ENCODE measurements at places on chromosomes 4 and X.
A peak's percentile ranks its signal among the peaks of the same experiment; 100 is the strongest.

DNA sequence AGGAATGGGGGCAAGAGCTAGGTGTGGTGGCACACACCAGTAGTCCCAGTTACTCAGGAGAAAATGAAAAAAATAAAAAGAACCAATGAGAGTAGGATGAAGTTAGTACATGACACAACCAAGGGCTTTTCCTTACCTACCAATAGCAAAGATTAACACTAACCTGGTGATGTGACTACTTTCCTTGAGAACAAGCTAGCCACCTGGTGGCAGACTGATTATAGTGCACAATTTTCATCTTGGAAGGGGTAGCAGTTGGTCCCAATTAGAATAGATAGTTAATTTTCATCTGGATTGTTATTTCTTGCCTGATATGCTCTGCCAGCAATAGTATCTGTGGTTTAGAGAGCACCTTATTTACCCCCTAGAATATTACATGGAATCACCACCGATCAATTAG lies 1216.8 kb upstream of the PABPC4L start:
- no peaks in the 10 kb centered on the region for H3K4me1 ChIP-seq
- no peaks in the 10 kb centered on the region for H3K36me3 ChIP-seq
- no peak overlapping the region for H3K4me3 ChIP-seq
- H3K27ac ChIP-seq: no peak overlapping the region

DNA sequence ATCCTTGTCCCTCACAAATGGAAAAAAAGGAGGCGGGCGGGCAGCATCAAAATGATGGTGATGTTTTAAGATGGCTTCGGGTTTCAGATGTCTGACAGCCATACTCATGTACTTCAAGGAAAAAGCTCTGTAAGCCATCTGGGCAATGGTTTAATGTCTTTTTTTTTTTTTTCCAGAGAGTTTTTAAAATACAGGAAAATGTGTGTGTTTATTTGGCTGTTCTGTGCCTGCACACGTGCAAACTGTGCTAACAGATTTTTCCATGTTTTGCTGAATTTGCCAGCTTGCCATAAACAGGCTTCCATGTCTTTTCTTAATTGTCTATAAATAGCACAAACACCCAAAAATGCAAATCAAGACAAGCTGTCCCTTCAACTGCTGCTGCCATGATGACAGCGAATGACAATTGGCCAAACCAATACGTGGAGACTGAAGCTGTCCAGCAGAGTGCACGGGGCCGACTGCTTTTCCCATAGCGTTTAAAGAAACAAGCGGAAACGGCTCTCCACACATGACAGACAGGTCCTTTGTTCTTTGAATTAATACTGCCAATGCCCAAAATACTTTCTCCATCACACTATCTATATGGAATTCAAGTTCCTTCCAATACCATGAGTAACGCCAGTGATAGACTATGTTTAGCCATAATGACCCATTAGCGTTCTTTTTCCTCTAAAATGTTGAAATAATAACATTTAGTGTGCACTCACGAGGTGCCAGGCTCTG lies 35.7 kb downstream of the AFAP1 start:
- no peaks in the 10 kb centered on the region for H3K36me3 ChIP-seq
- H3K4me3 ChIP-seq: no peak overlapping the region
- DNase-seq: no peak
- peaks cover 33% of the 10 kb centered on the region for H3K4me1 ChIP-seq
- H3K27ac ChIP-seq: peak overlapping the region; percentile 36

GRCh38 chr4:16045687-16046086 lies 38.1 kb downstream of the PROM1 start:
- DNase-seq: no peak
- no peak overlapping the region for H3K27ac ChIP-seq
- peaks cover 7% of the 10 kb centered on the region for H3K27me3 ChIP-seq
- H3K36me3 ChIP-seq: no peaks in the 10 kb centered on the region

DNA sequence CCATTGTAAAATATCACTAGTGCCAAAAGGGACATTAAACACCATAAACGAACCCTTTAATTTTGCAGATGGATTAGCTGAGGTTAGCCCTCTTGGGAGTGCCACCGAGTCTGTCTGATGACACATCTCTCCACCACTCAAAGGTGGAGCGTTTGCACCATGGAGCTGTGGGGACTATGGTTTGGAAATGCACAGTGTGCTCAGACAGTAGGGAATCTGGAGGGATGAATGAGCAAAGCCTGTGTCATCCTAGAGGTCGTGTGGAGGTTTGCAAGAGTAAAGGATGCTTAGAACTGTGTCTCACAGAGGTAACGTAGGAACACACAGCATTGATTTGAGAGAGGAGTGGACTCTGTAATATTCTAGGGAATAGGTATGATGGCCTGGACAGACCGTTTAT lies 93.7 kb downstream of the CLNK start:
- no peaks in the 10 kb centered on the region for H3K27me3 ChIP-seq
- no peak overlapping the region for H3K4me3 ChIP-seq
- no peaks in the 10 kb centered on the region for H3K36me3 ChIP-seq
- H3K27ac ChIP-seq: no peak overlapping the region
- peaks cover 5% of the 10 kb centered on the region for H3K4me1 ChIP-seq

DNA sequence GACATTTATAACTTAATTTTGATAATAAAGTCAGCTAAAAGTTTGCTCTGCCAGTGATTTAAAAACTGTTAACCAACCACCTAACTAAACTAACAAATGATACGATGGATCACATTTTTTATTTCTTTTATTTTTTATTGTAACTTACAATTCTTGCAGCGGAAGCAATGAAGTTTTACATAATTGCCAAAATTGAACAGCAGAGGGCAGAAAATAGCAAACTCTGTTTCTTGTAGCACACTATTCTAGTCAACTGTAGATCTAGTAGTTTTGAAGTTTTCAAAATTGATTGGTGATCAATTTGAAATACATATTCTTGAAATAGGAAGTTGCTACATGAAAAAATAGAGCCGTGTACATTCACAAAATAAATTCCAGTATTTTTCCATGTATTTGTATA lies 2.8 kb upstream of the GRIA2 start:
- peaks cover 38% of the 10 kb centered on the region for H3K27me3 ChIP-seq
- H3K27ac ChIP-seq: no peak overlapping the region
- no peak for DNase-seq

- H3K4me3 ChIP-seq: no peak overlapping the region
- H3K4me1 ChIP-seq: no peaks in the 10 kb centered on the region
- H3K36me3 ChIP-seq: no peaks in the 10 kb centered on the region
- H3K27ac ChIP-seq: no peak overlapping the region
- no peaks in the 10 kb centered on the region for H3K27me3 ChIP-seq
Measured at GRCh38 chrX:130997314-130997713, 60.8 kb upstream of the ARHGAP36 start.

GRCh38 chr4:18566970-18567799 lies 545.6 kb upstream of the LCORL start:
- H3K4me3 ChIP-seq: no peak overlapping the region
- H3K36me3 ChIP-seq: no peaks in the 10 kb centered on the region
- no peak overlapping the region for H3K27ac ChIP-seq
- no peaks in the 10 kb centered on the region for H3K27me3 ChIP-seq
- H3K4me1 ChIP-seq: no peaks in the 10 kb centered on the region

DNA sequence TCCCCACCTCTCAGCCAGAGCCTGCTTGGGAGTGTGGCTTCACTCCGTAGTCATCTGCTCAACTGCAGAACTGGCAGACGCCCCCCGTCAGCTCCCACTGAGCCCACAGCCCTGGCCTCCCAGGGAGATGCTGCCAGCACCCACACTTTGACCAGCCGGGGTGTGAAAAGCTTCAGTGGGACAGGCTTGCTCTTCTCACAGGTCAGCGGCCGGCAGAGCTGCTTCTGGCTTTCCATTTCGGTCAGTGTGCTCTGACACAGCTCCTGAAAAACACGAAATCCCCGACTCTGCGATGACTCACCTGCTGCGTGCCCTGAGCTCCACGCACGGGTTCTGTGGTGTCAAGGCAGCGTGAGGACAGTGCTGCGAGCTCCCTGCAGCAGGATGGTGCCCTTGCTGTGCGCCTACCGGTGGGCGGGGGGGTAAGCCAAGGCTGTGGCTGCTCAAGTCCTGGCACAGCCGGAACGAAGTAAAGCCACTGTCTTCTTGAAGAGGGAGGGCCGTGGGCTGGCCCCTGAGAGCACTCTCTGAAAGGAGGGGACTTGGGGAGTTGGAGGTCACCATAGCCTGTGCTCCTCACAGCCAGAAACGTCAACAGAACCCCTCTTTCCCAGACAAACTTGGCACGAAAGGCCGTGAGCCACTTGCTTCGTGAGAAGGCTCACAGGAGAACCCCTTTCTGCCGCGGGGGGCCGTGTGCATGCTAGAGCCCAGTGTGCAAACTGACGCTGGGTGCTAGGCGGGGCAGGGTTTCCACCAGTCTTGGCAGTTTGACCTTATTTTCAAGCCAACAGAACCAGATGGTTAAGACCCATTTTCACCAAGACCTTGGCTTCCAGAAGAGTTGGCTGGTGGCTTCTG lies 23.6 kb downstream of the NOP14 start:
- H3K36me3 ChIP-seq: peaks cover 71% of the 10 kb centered on the region
- peaks cover 35% of the 10 kb centered on the region for H3K4me1 ChIP-seq
- no peak overlapping the region for H3K27ac ChIP-seq
- peak; percentile 61 for DNase-seq

GRCh38 chr4:1575418-1576303 lies 108.5 kb downstream of the FAM53A start:
- no peaks in the 10 kb centered on the region for H3K27me3 ChIP-seq
- no peak overlapping the region for H3K4me3 ChIP-seq
- DNase-seq: no peak
- no peak overlapping the region for H3K27ac ChIP-seq
- no peaks in the 10 kb centered on the region for H3K36me3 ChIP-seq

GRCh38 chrX:40096395-40097091 lies 1.2 kb downstream of the BCOR start:
- H3K27ac ChIP-seq: peak overlapping the region; percentile 89
- H3K27me3 ChIP-seq: no peaks in the 10 kb centered on the region
- peaks cover 31% of the 10 kb centered on the region for H3K4me1 ChIP-seq
- H3K4me3 ChIP-seq: peak overlapping the region; percentile 72
- no peaks in the 10 kb centered on the region for H3K36me3 ChIP-seq
- DNase-seq: no peak

DNA sequence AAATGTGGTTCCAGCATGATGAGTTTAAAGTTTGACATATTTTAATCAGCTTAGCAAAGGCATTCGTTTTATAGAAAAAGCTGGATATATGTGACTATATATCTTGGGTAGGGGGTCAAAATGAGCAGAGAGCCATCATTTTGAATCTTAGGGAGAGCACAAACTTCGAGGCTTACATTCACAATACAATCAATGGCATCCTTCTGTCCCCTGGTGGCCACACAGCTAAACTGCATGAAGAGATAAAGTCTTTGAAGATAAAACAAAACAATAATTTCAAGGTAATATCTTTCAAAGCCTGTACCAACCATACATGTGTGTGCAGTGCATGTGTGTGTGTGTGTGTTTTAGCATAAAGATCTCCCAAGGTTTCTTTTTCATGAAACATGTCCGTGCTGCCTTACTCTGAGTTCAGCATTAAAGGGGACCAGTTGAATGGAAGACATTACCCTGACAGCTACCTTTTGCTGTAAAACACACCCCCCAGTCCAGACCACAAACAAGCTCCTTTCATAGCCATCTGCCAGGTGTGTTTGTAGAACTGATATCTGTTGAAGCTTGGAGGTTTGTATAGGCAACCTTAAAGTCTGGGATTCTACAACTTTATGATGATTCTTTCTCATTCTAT lies 22.0 kb downstream of the DYNLT3 start:
- H3K27ac ChIP-seq: no peak overlapping the region
- no peaks in the 10 kb centered on the region for H3K4me1 ChIP-seq
- H3K4me3 ChIP-seq: no peak overlapping the region
- no peaks in the 10 kb centered on the region for H3K27me3 ChIP-seq

Data from suprapubic skin (tissue), 4 donors.